ENCODE measurements at places on chromosomes 11 and 22. TPM values are rescaled to one million over a fixed set of nuclear protein-coding genes. Genes with fewer than 3 reads are reported as not detected.

SLC17A6 gene
- polyA plus RNA-seq, result not detected

HEPHL1 gene
- not detected for polyA plus RNA-seq

SLC22A12 gene
- polyA plus RNA-seq, result not detected

CD6 gene
- polyA plus RNA-seq, result 108 TPM

HBB gene
- 4.4 TPM for polyA plus RNA-seq

FAM227A gene
- polyA plus RNA-seq, result not detected

MYOD1 gene
- not detected for polyA plus RNA-seq

PTH gene
- not detected for polyA plus RNA-seq

OR52J3 gene
- polyA plus RNA-seq, result not detected

DERL3 gene
- polyA plus RNA-seq, result not detected

- no peak for DNase-seq
Observed at GRCh38 chr22:38431266-38432010, 23.6 kb downstream of the KCNJ4 start.

GRCh38 chr11:86737737-86738136, 62.6 kb upstream of the PRSS23 start:
- no peak for DNase-seq

- DNase-seq, result peak; percentile 13
Observed at GRCh38 chr22:30245985-30246813, at the start of gene LIF. TSS of gene LIF (minus strand) at chr22:30246759. CDS start at chr22:30246695, 64 bp downstream.

DNA sequence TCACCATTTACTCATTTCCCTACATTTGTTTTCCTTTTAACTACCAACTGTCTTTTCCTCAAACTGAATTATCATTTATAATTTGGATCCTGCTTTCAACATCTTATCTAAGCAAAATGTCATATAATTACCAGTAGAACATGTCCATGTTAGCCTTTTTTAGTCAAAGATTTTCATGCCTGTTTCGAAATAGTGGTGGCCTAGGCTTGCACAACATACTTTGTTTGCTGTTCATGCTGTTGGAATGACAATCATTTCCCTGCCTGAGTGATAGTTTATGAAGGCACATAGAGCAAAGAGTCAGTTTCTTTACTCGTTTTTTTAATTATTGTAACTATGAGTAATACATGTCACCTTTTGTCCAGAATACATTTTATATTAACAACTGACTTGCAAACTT, 144.3 kb upstream of the ANO3 start:
- no peak for DNase-seq

DNA sequence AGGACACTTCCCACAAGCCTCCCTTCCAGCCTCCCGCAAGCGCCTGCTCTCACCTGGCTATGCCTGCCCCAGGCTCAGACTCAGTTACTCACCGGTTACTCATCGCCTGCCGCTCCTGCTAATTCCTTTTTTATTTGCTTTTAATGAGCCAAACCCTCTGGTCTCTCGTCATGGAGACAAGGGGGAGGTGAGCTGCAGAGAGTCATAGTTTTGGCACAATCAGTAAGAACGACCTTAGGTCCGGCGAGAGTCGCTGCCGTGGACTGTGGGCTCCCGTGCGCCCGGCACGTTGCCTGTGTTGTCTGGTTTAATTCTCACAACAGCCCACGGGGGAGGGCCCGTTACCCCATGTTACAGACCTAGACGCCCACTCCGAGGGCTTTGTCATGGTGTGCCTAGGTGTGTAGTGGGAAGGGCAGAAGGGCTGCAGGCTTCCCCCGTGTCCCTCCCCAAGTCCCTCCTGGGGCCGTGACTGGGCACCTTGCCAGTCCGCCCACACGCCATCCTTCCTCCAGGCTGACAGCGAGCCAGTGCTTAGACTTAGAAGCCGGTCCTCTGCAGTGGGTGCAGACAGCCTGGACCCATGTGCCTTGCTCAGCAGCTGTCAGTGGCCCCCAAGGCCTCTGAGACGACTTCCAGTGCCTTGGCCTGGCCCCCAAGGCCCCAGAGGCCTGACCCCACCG, 42.2 kb downstream of the WNT7B start:
- DNase-seq, result no peak

DNA sequence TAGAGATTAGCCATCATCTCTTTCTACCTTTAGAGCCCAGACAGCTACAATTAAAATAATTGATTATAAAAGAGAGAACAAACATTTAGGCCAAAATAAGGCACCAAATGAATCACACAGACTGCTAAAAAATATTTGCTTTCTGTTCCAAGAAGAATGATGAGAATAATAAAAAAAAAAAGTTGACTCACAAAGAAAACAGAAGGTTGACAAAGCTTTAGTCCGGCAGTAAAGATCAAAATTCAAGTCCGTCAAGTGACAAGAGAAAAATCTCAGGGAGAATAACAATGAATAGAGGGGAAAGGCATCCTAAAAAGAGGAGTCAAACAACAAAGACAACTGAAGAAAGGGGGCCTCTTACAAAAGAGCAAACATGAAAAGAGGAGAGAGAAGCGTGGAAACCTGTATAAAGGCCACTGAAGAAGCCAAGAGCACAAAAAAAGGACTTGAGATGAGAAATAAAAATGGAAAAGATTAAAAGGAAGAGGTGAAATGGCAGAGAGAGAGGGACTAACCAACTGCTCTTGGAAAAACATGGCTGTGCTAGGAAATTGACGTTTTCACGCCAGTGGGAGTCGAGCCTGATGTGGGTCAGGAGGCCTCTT, 910.2 kb downstream of the OPCML start:
- no peak for DNase-seq

- DNase-seq, result no peak
Observed at GRCh38 chr11:43578346-43579170, 102.0 kb upstream of the HSD17B12 start.

GRCh38 chr11:130817330-130817944, 98.8 kb downstream of the SNX19 start:
- DNase-seq, result no peak

DNA sequence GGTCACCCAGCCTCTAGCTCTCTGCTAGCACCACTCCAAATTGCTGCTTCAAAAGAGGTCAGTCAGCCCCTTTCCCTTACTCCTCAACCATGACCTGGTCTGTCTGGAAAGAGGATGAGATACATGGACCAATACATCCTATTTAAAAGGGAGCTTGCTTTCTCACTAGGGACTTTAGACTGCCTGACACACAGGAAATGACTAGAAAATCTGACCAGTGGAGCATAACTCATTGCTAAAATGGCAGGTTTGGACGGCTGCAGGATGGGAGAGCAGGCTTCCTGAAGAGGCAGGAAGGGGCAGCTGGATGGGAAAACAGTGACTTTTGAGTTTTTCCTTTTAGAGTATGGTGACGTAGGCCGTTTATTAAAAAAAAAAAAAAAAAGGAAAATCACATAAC, 25.3 kb downstream of the STIM1 start:
- no peak for DNase-seq

GRCh38 chr11:34300026-34300925, 57.5 kb downstream of the ABTB2 start:
- no peak for DNase-seq

GRCh38 chr22:37804352-37804880, 3.3 kb upstream of the GCAT start:
- DNase-seq, result no peak

DNA sequence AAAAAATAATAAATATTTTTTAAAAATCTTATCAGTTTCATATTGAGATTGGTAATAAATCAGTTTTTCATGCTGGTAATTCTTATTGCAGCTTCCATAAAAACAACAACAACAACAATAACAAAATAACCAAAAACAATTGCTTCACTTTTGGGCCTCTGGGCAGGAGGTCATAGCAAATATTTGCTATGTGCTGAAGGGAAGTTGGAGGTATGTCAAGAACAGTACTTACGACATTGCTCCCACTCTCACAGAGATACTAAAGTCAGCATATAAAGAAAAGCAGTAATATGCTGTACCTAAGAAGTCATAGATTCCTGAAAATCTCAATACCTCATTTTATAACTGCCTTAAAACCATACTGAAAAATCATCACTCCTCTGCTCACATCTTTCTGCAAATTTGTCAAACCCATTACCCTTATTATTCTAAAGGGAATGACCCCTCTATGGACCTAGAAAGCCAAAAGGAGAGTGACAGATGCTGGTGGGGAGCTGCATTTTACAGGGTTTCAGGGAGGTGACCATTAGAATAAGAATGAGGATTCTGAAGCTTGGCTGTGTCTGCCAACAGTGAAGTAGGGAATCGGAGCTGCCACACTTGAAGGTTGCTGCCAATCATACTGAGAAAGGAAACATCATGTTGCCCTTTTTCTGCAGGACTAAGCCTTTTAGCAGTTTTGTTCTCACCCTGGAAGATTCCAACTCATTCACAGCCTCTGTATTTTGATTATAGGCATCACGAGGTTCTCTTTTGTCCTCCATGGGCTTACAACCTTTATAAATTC, 742.9 kb downstream of the LRRC4C start:
- no peak for DNase-seq

GRCh38 chr22:28231441-28231840, 312.4 kb upstream of the PITPNB start:
- DNase-seq, result no peak

DNA sequence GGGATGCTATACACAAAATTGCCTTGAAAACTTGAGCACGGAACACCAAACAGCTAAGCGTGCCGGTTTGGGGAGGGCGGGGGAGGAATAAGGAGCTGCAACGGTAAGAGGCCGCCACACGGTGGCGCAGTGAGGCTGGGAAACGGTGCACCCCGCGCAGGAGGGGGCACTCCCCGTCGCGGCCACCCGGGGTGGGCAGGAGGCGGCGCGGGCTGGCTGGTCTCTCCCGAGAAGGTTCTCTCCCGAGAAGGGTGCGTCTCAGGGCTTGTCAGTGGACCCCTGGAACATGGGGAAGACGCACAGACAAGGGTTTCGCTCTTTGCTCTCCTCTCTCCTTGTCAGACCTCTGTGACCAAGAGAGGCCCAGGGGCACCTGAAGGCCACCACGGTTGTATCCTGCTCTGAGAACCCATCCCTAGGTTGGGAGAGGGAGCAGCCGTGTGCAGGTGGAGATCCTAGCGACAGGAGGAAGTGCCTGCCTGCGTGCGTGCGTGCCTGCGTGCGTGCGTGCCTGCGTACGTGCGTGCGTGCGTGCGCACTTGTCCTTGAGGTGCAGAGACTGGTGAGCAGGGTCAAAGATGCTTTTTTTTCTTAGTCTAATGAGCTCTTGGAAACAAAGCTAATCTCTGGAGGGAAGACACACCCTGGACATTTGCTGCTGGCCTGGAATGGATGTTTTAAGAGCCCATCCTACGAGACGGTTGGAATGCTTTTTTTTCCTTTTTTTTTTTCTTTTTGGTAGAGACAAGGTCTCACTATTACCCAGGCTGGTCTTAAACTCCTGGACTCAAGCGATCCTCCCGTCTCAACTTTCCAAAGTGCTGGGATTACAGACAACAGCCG, 18.1 kb upstream of the JAM3 start:
- DNase-seq, result peak; percentile 70

- DNase-seq, result no peak
Observed at GRCh38 chr22:48567213-48567975, 1260.3 kb downstream of the BRD1 start.

DNA sequence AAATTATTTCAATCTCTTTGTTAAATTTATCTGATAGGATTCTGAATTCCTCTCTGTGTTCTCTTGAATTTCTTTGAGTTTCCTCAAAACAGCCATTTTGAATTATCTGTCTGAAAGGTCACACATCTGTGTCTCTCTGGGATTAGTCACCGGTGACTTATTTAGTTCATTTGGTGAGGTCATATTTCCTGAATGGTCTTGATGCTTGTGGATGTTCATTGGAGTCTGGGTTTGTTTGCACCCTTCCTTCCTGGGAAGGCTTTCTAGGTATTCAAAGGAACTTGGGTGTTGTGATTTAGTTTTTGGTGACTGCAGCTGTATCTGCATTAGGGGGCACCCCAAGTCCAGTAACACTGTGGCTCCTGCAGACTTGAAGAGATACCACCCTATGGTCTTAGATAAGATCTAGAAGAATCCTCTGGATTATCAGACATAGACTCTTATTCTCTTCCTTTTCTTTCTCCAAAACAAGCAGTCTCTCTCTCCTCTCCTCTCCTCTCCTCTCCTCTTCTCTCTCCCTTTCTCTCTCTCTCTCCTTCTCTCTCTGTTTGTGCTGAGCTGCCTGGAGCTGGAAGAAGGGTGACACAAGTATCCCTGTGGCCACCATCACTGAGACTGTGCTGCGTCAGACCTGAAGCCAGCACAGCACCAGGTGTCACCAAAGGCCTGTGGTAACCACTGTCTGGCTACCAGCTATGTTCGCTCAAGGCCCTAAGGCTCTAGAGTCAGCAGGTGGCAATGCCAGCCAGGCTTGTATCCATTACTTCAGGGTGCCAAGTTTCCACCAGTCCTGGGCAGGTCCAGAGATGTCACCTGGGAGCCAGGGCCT, 3.3 kb upstream of the HEPN1 start:
- DNase-seq, result no peak

- no peak for DNase-seq
Observed at GRCh38 chr22:27462190-27462589, 339.4 kb downstream of the MN1 start.

- DNase-seq, result no peak
Observed at GRCh38 chr22:18909556-18909955, 3.4 kb downstream of the DGCR6 start.

- no peak for DNase-seq
Observed at GRCh38 chr11:109435121-109435742, 13.2 kb downstream of the C11orf87 start.

DNA sequence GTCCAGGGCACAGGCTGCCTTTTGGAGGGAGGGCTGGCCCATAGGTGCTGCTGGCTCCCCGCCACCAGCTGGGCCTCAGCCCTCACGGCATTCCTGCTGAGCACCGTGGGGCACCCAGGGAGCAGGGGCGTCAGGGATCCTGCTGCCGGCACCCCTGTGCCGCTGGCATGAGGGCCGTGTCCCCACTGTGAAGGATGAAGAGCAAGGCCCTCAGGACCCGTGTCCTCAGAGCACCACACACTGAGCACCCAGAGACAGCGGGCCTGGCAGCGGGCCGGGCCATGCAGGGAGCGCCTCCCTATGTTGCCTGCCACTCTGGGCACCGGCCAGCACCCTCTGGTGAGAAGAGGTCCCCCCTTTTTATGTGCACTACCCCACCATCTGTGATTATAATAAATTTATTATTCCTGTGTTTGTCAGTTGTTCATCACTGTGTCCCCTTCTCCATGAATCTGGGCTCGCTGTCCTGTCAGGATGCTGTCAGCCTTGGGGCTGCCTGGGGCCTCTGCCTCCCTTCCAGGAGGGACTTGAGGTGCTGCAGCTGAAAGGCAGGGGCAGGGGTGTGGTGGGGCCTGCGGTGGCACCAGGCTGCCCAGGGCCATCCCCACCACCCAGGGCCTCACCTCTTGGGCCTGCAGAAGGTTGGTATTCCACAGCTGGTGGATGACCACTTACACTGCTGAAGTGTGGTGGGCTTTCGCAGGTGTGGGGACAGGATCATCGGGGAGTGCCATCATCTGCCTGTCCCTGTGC, 80.0 kb downstream of the MED15 start:
- DNase-seq, result no peak

GRCh38 chr22:45418056-45418769, 4.7 kb downstream of the RIBC2 start:
- no peak for DNase-seq

Measured in CD4-positive, CD25-positive, alpha-beta regulatory T cell (primary cell).